Stimulated activated CD4-positive, alpha-beta T cell treated with anti-CD3 and anti-CD28 coated beads, TNF-alpha, amount 100 ng/mL, for 48 hours (primary cell): ENCODE measurements at places on chromosomes 11 and 22.

DNA sequence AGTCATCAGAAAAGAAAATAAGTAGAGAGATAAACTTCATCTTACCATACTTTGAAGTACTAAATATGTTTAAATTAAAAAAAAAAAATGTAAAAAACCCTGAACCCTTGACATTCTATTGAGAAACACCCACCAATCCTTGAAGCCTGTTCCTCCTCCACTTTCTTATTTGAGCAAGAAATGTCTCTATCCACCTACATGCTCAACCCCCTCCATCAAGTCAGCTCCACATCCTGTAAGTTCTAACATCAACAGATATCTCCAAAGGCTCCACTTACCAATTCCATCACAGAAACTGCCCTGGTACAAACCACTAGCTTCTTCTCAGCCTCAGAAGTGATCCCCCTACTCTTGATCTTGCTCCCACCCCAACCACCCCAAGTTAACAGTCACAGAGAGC, 32.5 kb upstream of the FAT3 start:
- no peak for DNase-seq

GRCh38 chr22:41405588-41405987, 23.8 kb downstream of the TEF start:
- no peak for DNase-seq

DNA sequence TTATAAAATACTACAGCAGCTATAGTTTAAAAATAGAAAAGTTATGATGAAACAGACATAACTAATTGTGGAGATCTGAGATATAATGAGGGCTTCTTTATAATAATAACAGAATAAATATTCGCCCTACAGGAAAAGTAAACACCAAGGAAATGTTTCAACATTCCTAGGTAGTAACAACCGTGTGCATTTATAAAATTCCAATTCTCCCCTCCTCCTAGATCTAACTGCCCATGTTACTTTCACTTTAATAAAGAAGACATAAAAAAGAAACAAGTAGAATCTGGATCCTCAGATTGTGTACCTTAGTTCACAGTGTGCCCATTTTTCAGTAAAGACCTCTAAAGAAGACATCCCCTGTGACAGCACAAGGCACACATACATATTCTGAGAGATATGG, 57.8 kb upstream of the MN1 start:
- no peak for DNase-seq

DNA sequence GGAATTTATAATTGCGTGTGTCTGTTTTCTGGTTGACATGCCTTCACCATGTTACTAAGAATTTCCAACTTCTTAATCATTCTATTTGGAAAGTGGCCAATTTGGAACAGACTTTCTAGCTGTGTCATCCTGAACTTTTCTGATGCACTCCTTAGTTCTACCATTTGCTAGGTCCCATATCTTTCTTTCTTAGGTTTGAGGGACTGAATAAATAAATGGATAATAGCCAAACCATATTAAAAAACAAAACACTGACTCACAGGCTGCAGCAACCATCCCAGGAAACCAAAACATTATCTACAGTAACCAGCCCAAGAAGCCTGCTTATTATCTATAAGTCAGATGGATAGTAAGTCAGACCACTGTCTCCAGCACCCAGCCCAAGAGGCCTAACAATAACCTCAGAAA, 57.5 kb upstream of the PLET1 start:
- no peak for DNase-seq

DNA sequence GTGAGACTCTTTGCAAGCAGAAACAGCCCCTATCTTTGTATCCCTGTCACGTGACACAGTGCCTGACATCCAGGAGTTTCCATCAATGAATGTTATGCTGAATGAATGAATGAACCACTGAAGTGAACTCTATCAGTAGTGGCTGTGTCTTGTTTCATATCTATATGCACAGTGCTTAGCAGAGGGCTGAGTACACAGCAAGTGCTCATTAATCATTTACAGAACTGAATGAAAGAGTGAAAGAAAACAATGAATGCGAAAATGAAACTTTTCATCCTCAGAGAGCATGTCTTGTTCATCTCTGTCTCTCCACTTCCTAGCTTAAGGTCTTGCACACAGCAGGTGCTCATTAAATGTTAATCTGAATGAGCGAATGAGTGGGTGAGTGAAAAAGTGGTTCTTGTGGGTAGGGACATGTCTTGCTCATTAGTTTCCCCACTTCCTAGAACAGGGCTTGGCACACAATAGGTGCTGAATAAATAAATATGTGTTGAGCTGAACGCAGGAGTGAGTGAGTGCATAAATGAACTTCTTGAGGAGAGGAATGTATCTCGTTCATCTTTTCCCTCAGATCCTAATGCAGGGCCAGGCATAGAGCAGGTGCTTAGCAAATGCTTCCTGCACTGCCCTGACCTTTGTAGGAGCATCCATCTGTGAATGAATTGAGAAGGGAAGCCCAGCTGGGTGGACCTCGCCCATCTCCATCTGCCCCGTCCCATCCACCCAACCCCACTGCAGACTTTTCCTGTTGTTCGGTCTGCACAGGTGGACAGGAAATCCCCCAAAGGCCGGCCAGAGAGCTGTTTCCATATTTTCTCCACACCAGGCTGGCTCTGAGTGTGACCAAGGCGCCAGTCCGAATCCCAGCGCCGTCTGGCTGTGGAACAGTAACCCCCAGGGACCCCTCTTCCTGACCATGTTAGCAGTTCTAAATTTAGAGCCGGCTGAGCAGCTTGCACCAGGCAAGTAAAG, 113.4 kb upstream of the CRYBB3 start:
- no peak for DNase-seq

- DNase-seq = no peak
Measured at GRCh38 chr11:62127941-62128770, 4.3 kb downstream of the INCENP start.

- no peak for DNase-seq
Measured at GRCh38 chr11:47533690-47534151, 19.2 kb downstream of the CELF1 start.

DNA sequence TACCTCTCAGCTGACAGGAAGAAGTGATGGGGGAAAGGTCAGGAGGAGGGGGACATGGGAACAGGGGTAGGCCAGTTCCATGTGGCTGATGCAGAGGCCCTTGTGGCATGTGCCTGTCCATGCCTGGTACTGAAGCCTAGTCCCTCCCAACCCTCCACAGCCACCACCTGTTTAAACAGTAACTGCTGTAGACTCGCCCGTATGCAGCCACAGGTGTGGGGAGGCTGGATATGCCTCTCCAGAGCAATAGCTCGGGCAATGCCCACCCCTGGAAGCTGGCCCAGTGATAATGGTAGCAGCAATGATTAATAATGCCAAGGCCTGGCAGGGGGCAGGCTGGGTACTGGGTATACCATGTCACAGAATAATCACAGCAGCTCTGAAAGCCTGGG, 2.3 kb downstream of the SMTN start:
- no peak for DNase-seq

- DNase-seq = no peak
Measured at GRCh38 chr11:7484645-7485044, 661 bp upstream of the OLFML1 start.

- no peak for DNase-seq
Measured at GRCh38 chr11:62489204-62489603, 57.4 kb downstream of the AHNAK start.

- no peak for DNase-seq
Measured at GRCh38 chr22:40055143-40055883, 60.6 kb downstream of the FAM83F start.

- no peak for DNase-seq
Measured at GRCh38 chr22:46149512-46150033, 753 bp upstream of the PPARA start.

GRCh38 chr22:41380993-41381328, 781 bp upstream of the TEF start:
- no peak for DNase-seq

DNA sequence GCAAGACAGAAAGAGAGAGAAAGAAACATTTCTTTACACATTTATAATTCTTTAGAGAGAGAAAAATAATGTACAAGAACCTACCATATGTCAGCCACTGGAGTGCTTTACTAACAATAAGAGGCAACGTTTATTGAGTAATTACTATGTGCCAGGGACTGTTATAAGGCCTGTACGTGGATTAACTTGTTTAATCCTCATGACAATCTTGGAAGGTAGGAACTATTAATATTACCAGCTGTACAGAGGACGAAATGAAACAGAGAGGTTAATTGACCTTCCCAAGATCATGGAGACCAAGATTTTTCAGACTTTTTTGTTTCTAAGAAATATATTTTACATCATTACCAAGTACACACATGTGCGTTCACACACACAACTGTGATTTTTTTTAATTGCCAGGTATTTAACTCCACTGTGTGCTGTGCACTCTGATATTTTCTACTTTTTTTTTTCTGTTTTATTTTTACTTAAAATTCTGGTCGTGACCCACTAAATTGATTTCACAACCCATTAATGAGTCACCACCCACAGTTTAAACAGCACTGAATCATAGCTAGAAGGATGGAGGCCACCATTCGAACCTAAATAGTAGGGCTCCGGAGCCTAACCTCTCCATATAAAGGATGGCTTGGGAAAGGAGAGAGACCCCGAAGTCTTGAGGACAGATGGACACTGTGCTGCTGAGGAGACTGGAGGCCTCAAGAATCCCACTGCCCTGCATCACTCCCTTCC, 21.4 kb downstream of the CREB3L1 start:
- DNase-seq = no peak

GRCh38 chr11:134052395-134052987, 16.4 kb upstream of the JAM3 start:
- no peak for DNase-seq

DNA sequence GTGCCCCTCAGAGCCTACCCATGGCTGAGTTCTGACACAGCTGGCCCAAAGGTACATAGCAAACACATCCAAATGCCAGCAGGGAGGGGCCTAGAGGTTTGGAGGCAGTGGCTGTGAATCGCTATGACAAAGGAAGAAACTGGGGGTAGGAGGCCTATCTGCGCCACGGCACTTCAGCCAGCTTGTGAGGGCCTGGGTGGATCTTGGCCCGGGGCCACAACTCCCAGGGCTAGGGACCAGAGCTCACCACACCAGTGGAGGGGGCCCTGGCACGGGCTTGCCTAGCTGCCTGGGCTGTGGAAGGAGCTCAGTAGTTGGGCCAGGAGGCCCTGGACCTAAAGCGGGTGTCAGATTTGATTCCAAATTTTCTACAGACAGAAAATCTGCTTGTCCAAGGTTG, 9.4 kb upstream of the NAP1L4 start:
- no peak for DNase-seq

DNA sequence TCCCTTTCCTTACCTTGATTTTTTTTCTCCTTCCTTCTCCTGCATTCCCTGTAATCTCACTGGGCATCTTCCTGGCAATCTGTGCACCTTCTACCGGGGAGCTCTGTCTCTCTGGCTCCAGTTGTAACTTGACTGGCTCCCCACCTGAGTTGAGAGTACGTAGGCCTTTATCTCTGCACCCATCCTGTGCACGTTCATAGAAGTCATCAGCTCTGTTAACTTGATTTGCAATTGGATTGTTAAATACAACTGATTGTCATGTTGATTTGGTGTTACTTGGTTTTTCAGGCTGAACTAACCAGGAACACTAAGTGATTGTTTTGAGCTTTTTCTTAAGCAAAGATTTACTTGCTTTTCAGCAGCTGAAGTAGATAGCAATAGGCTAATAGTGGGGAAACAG, 11.8 kb downstream of the SWAP70 start:
- DNase-seq = no peak

- DNase-seq = no peak
Measured at GRCh38 chr11:28581286-28582242, 473.4 kb downstream of the METTL15 start.

DNA sequence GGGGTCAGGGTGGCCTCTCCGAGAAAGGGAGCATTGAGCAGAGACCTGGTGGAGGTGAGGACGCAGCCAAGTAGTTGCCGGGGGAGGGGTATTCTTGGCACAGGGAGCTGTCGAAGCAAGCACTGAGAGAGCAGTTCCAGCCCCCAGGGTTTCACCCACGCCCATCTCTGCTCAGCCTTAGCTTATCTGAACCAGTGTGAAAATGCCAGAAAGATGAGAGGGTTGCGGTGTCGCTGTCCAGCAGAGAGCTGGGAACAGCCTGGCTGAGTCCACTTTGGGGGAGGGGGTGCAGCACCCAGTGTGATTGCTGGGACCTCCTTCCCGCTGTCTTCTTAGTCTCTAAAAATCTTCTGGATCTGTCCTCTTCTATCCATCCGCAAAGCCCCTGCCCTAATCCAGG, 123.3 kb upstream of the TBCEL start:
- no peak for DNase-seq

GRCh38 chr22:43848366-43849171, 13.7 kb downstream of the SULT4A1 start:
- no peak for DNase-seq

DNA sequence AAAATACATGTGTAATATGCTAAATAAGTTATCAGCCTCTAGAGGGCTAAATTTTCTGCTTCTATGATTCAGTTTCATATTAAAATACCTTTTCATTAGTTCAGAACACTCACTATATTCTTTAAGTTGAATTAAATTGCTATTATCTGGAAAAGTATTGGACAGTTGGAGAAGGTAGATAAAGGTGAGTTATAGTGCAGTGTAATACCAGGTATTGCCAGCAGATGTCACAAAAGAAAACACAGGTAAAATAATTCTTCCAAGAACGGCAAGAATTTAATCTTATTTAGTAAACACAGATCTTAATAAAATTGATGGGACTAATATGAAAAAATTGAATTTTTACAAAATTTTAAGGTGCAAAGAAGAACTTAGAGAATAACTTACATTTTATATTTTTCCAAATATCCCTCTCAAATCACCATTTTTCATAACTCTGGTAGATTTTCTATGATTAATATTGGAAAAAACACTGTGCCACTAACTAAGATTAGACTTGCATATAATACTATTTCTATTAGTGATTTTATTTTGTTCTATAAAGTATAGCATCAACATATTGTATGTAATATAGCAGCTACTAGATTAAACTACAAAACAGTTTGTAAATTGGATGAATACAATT, 1.7 kb upstream of the LRRC4C start:
- DNase-seq = no peak

- no peak for DNase-seq
Measured at GRCh38 chr11:131770801-131771200, 400.4 kb downstream of the NTM start.

GRCh38 chr22:23220485-23221350, 40.4 kb downstream of the BCR start:
- no peak for DNase-seq

- DNase-seq = no peak
Measured at GRCh38 chr11:126464796-126465195, 109.3 kb downstream of the ST3GAL4 start.

DNA sequence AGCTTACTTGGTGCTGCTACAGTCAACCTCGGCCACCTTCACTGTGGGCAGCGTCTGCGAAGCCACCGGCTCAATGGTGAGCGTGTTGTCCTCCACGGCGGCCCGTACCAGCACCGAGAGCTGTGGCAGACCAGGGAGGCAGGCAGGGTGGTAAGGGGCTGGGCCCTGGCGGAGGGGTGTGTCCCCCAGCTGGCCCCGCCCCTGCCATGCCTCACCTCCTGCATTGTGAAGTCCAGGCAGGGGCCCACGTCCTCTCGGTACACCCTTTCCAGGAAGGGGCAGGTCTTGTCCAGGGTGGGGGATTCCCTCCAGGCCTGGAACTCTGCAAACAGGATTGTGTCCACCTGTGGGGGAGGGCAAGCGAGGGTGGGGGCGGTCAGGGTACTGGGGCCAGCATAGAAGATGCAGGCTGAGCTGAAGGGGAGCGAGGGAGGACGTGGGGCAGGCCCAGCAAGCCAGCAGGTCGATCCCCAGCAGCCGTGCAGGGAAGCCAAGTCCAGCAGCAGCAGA, 12.8 kb downstream of the RAB3IL1 start:
- no peak for DNase-seq
